ENCODE measurements at places on chromosomes 16 and 17.

- no peak for DNase-seq
Observed at GRCh38 chr17:14310101-14310500, 9.2 kb downstream of the HS3ST3B1 start.

- no peak for DNase-seq
Observed at GRCh38 chr17:2982854-2983253, 80.6 kb downstream of the OR1D5 start.

- DNase-seq, result no peak
Observed at GRCh38 chr17:48603959-48604769, 622 bp downstream of the HOXB6 start.

GRCh38 chr17:21033350-21033749, 9.5 kb downstream of the USP22 start:
- peak; percentile 38 for DNase-seq

DNA sequence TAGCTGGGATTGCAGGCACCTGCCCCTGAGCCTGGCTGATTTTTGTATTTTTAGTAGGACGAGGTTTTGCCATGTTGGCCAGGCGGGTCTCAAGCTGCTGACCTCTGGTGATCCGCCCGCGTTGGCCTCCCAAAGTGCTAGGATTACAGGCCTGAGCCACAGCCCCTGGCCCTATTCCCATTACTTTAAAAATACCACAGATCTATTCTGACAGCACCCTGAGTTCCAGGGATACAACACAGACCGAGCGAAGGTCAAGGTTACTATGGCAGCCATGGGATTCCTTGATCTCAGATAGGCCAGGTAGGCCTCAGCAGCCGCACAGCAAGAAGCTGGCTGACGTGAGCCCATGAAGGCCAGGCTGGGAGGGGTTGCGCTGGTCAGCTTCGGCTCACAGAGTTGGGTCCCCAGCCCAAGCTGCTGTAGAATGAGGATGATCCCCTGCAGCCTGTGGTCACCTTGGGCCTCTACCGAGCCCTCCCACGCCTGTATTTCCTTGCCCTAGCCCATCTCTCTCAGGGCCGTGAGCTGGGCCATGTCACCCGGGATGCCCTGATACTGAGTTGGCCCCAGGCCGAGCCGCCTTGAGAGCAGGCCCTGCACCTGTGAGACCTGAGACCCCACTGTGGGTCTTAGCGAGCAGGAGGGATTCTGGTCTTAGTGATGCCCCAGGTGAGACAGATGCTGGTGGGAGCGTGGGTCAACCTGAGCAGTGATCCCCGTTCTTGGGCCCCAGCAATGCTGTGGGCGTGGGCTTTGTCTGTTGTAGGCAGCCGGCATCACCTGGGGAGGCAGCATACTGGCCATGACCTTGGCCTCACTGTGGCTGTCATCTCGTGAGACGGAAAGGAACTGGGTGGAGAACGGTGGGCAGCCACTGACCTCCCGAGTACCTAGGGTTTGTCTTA, 16.9 kb upstream of the RNF213 start:
- DNase-seq, result no peak

DNA sequence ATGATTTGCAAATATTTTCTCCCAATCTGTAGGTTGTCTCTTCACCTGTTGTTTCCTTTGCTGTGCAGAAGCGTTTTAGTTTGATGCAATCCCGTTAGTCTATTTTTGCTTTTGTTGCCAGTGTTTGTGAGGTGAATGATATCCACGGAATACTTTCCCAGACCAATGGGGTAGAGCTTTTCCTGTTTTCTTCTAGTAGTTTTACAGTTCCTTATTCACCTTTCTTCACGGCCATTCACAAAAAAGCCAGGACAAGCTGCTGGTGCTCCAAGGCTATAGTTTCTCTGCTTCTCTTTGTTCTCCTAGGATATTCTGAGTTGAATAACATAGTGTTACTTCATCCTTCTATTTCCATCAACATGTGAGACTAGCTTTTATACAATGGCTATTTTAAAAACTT, 98.7 kb downstream of the UTP18 start:
- no peak for DNase-seq

GRCh38 chr16:57540906-57541753, 1.3 kb upstream of the ADGRG5 start:
- DNase-seq, result no peak

GRCh38 chr17:2337544-2338314, 428 bp downstream of the SGSM2 start:
- peak; percentile 72 for DNase-seq

DNA sequence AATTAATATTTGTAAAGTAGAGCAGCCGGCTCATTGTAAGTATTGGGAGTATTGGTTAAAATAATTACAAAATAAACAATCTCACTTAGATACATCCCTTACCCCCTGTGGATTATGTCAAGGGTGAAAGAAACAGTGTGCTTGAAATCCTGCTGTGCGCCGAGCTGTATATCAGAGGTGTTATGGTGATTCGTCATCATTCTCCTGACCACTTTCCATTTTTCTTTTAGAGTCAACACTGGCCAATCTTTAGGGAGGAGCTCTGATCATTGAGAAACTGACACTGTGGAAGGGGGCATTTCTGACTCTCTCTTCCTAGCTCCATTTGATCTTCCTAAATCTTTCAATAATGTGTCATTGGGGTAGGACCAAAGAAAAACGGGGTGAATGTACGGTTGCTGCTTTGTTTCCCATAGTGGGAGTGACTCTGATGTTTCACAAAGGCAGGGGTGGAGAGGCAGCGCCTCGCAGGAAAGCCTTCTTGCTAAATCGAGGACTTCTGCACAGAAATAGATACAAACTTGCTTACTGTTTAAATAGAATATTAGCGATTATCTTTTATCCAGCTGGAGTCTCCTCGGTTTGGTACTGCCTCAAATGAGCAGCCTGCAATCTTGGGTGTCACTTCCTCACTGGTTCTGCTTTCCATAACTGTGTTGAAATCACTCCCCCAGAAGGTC, 123.4 kb downstream of the PRKCB start:
- no peak for DNase-seq

GRCh38 chr16:69482410-69482991, 58.1 kb downstream of the CYB5B start:
- no peak for DNase-seq

GRCh38 chr17:11240041-11240840, 772 bp upstream of the SHISA6 start:
- no peak for DNase-seq

DNA sequence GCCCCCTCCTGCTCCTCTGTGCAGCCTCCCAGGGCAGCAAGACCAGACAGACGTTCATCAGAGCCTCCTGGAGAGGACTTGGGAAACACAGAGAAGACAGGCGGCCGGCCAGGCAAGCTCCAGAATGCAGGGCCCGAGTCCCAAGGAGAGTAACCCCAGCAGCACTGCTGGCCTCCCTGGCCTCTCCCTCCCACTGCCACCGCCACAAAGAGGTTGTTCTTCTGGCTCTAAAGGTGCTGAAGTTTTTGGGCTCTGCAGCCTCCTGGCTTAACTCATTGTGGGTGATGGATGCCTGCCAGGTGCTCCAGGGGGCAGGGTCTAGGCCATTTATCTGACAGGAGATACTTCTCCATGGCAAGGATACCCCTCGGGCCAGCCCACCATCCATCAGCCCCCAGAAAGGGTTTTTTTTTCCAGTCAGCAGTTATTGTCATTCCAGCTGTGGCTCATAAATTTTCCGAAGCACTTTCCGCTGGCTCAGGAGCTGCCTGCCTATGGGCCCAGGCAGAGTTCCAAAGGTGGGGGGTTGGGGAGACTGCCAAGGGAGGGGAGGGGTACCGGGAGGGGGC, 32.0 kb upstream of the MRPS23 start:
- no peak for DNase-seq

DNA sequence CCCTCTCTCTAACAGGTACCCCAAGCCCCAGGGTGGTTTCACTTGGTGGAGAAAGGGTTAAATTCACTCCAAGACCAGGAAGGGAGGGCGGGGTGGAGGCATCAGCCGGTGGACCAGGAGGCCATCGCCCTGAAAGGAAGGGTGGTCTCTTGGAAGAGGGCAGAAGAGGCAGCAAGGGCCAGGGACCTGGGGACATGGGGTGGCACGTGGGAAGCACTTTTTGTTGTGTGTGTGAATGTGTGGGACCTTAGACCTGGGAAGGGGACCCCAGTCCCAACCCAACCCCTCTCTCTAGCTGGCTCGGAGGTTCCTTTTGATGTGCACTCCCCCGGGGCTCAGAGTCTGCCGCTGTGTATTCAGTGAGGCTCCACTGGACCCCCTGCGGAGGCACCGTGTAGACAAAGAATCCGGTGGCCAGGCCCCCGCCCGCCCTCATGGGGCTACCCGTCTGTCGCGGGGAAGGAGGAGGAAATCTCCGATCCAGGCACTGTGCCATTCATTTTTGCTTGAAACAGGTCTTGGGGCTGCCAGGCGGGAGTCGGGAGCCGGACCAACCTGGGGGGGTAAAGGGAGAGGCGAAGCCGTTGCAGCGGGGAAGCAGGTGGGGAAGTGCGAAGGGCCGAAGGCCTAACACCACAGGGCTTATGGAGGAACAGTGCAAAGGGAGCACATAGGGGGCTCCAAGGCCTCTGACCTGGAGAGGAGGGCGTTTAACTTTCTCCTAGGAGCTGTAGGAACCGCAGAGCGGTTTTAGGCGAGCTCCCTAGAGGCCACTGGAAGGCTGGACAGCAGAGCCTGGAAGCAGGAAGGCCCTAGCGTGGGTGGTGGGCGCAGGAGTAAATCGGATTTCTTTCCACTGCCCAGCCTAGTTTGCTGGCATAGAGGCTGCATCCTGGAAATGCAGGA, 3.2 kb upstream of the WNT3 start:
- DNase-seq, result no peak

DNA sequence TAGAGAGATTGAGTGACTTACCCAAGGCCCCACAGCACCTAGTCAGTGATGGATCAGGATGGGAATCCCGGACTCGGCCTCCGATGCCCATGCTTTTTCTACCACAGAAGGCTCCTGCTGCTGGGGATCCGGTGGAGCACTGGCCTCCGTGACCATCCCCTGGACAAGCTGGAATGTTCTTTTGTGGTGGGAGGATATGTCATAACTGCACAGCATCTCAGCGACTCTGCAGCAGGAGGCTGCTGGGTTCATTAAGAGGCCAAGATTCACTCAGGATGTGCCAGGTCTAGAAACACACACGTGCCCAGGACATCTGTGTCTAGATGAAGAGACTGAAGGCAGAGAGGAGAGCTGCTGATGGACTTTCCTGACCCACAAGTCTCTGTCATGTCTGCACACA, 34.7 kb upstream of the NGFR start:
- DNase-seq, result no peak

GRCh38 chr17:78002166-78002565, 43.7 kb downstream of the TNRC6C start:
- no peak for DNase-seq

DNA sequence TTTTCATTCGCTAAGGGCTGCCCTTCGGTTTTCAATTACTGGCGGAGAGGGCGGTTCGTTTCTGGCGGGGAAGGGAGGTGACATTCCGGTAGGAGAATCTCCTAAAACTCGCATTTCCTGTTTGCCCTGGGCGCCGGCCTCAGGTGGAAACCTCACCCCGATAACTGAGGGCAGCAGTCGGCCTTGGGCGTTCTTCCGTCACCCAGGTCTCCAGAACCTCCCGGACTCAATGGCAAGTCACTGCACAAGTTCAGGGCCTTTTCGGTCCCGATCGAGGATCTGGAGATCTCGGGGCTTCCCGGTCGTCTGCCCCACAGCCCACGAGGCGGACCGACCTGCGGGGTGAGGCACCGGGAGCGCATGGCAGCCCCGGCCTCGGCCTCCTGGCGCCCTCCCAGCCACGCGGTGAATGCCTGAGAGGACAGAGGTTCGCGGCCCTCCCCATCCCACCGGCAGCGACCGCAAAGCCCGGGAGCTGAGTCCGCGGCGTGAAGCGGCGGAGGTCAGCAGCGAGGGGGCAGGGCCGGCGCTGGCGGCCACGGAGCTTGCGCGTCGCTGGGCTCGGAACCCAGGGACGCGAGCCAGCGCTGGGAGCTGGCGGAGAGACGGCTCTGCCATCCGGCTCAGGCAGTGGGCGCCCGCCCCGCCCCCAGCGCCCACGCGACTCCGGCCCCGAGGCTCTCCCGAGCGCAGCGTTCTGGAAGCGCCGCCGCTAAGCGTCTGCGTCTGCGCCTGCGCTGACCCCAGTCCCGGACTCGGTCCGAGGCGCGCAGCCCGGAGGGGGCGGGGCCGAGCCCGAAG, 58.4 kb downstream of the SRL start:
- DNase-seq, result peak; percentile 95

DNA sequence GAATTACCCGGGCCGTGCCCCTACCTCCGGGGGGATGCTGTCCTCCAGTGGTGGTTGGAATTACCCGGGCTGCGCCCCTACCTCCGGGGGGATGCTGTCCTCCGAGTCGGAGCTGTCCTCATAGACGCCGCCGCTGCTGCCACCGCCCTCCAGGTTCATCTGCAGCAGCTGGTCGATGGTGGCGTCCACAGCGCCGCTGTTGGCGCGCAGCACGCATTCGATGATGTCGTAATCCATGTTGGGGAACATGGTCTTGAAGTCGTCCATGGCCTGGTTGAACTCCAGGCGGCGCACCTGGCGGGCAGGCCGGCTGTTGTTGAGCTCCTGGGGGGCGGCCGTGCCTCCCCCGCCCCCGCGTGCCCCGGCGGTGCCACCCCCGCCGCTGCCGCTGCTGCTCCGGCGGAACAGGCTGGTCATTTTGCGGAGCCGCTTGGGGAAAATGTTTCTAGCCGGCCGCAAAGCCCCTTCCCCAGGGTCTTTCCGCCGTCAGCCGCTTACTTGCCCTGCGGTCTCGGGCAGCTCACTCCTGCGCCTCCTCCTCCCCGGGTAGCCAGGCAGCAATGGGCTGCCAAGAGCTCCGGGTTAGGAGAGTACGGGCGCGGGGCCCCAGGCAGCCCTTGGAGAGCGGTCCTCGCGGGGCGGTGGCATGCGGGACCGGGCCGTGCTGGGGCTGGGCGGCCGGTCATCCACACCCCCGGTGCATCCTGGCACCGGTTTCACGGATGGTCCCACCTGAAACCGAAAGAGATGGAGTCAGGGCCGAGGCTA, 35.5 kb upstream of the MRPS23 start:
- DNase-seq, result no peak

DNA sequence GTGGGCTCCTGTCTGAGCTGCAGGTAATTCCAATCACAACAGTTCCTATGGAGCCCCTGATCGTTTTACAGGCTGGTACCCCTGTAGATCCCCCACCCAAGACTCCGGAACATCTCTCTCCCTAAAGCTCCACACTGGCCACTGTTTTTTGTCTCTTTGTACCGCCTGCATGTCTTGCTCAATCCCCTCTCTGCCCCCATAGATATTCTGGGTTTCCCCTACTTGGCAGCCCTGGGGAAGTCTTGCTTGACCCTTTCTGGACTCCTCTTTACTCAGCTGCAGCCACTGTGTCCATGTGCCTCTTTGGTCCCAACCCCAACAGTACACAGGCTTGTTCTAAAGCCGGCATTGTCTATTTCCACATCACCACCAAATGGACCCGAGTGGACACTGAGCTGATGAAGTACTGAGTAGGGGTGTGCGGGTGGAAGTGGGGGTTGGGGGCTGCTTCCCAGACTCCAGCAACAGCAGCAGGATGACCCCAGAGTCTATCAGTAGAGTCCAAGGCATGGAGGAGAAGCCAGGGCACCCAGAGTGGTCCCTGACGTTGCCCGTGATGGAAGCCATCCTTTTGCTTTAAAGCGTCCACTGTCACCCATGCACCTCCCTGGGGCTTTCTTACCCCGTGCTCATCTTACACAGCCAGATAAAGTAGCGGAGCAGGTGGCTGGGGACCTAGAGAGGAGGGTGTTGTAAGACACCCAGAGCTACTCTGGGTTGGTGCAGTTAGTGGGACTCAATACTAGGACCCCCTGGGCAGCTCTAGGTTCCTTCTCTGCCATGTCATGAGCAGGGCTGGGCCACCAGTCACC, 6.4 kb downstream of the CD300LB start:
- DNase-seq, result no peak

GRCh38 chr16:30743716-30744115, 4.5 kb upstream of the PHKG2 start:
- DNase-seq, result no peak

- DNase-seq, result no peak
Observed at GRCh38 chr17:65088621-65089360, 32.3 kb upstream of the GNA13 start.

GRCh38 chr16:86143666-86144065, 244.7 kb downstream of the IRF8 start:
- no peak for DNase-seq
